Transverse colon (tissue), 4 donors: ENCODE measurements at places on chromosomes 11 and 22.

GRCh38 chr11:27429761-27430393 is 42.7 kb downstream of the LGR4 start:
- peaks cover 12% of the 10 kb centered on the region for H3K4me1 ChIP-seq
- no peak for DNase-seq
- H3K36me3 ChIP-seq = no peaks in the 10 kb centered on the region

- H3K4me1 ChIP-seq = no peaks in the 10 kb centered on the region
- H3K27ac ChIP-seq = no peak overlapping the region
- H3K4me3 ChIP-seq = no peak overlapping the region
- H3K36me3 ChIP-seq = no peaks in the 10 kb centered on the region
- no peaks in the 10 kb centered on the region for H3K27me3 ChIP-seq
- DNase-seq = no peak
Measured at GRCh38 chr22:47657224-47657623, 894.8 kb downstream of the TBC1D22A start.

DNA sequence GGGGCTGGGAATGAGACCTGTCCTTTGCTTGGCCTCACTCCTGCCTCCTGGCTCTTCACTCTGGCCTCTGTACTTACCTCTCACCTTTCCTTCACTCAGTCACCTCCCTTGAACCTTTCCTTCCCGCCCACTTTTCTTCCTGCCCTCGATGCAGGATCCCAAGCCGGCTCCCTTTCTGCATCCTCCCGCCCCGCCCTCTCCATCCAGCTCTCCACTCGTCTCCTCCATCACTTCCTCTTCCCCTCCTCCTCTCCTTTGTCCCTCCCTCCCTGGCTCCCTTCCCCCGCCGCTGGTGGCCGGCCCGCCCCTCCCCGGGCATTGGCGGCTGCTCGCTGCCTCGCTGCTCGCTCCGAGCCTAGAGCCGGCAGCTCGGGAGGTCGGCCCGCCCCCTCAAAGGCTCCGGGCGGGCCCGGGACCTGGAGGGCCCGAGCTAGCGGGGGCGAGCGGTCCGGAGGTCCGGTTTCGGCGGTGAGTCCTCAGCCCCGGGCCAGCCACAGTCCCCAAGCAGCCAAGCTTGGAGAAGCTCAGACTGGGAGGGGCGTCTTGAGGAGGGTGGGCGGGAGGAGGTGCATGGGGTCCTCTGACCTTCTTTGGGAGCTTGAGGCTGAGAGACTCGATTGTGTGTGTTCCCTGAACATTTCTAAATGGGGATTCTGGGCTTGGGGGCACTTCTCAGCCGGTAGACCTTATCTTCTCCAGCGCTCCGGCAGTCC is 13.8 kb downstream of the PHLDB1 start:
- peak overlapping the region; percentile 90 for H3K27ac ChIP-seq
- H3K36me3 ChIP-seq = no peaks in the 10 kb centered on the region
- peak; percentile 82 for DNase-seq
- peaks cover 65% of the 10 kb centered on the region for H3K4me1 ChIP-seq
- no peaks in the 10 kb centered on the region for H3K27me3 ChIP-seq
- peak overlapping the region; percentile 38 for H3K4me3 ChIP-seq

DNA sequence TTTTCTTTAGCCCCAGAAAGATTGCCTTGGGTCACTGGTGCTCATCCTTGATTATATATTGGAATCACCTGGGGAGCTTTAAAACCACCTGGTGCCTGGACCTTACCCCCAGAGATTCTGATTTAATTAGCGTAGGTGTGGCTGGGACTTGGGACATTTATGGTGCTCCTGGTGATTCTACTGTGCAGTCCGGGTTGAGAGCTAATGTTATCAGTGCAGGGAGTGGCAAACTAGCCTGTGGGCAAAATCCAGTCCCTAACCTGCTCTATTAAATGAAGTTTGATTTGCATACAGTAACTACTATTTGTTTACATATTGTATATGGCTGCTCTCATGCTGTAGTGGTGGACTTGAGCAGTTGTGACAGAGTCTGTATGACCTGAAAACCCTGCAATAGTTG is 134.0 kb upstream of the SORL1-AS1 start:
- H3K27me3 ChIP-seq = no peaks in the 10 kb centered on the region
- peak overlapping the region; percentile 82 for H3K27ac ChIP-seq
- peak; percentile 68 for DNase-seq
- H3K4me3 ChIP-seq = no peak overlapping the region

DNA sequence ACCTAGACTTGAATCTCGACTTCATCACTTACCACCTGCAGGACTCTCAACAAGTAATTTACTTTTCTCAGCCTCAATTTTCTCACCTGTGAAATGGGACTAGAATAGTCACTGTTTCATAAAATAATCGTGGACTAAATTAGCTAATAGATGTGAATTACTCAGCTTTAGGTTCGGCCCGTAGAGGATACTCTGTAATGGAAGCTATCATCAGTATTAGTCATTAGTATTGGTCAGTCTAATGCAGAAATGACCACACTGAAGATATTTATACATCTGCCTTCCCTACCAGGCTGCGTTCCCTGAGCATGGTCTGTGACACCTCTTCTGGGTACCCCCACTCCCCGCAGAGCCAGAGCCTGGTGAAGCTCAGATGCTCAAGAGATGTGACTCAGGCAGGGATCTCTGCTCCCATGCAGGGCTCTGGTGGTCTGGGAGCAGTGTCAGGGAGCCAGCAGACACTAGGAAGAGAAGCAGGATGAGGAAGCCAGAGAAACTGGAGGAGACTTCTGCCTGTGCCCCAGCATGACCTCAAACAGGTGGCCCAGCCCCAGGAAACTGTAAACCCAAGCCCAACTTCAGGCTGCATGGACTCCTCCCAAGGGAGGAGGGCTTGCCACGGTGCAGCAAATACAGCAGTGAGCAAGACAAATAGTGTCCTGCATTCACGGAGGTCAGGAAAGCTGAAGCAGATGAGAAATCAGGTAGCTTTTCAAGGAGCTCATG is 88.0 kb upstream of the E2F8 start:
- no peak for DNase-seq
- no peak overlapping the region for H3K27ac ChIP-seq
- H3K36me3 ChIP-seq = no peaks in the 10 kb centered on the region
- no peak overlapping the region for H3K4me3 ChIP-seq
- no peaks in the 10 kb centered on the region for H3K4me1 ChIP-seq
- no peaks in the 10 kb centered on the region for H3K27me3 ChIP-seq

GRCh38 chr11:84524422-84525051 is 1102.6 kb downstream of the DLG2 start:
- H3K4me3 ChIP-seq = no peak overlapping the region
- no peaks in the 10 kb centered on the region for H3K36me3 ChIP-seq
- H3K27me3 ChIP-seq = no peaks in the 10 kb centered on the region
- no peak overlapping the region for H3K27ac ChIP-seq
- DNase-seq = no peak
- no peaks in the 10 kb centered on the region for H3K4me1 ChIP-seq
